ENCODE measurements at places on chromosomes 13 and 19.

- peak; percentile 52 for DNase-seq
These were observed 5.7 kb downstream of the DNM2 start for GRCh38 chr19:10723591-10723990.

DNA sequence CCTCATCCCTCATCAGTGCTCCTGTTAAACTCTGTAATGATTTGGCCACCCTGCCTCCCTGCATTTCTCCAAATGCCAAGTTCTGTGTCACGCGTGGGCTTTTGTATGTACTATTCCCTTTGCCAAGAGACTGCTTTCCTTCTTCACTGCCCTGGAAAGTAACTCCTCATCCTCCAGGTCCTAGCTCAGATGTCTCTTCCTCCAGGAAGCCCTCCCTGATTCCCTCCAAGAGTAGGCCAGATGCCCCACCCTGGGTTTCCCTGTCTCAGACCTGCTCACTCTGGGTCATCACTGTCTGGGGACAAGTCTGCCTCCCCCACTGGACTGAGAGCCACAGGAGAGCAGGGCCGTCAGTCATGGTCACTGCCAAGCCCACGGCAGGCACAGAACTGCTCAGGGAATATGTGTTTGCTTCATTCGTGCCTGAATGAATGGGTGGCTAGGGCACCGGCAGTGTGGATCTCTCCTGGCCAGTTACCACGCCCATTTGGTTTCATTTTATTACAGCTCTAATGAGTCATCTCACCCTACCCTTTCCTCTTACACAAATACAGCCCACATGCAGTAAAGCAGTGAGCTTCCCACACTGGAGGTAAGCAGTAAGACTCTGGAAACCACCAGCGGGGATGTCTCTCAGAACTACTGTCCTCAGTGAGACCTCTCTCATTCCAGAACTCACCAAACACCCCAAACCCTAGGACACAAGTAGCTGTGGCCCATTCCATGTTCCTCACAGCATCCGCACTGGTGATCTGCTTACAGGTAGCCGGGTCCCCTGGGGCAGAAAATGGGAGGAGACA, 12.1 kb upstream of the GPR4 start:
- peak; percentile 83 for DNase-seq

- DNase-seq, result peak; percentile 68
These were observed 466.7 kb downstream of the TSHZ3 start for GRCh38 chr19:30882411-30883005.

DNA sequence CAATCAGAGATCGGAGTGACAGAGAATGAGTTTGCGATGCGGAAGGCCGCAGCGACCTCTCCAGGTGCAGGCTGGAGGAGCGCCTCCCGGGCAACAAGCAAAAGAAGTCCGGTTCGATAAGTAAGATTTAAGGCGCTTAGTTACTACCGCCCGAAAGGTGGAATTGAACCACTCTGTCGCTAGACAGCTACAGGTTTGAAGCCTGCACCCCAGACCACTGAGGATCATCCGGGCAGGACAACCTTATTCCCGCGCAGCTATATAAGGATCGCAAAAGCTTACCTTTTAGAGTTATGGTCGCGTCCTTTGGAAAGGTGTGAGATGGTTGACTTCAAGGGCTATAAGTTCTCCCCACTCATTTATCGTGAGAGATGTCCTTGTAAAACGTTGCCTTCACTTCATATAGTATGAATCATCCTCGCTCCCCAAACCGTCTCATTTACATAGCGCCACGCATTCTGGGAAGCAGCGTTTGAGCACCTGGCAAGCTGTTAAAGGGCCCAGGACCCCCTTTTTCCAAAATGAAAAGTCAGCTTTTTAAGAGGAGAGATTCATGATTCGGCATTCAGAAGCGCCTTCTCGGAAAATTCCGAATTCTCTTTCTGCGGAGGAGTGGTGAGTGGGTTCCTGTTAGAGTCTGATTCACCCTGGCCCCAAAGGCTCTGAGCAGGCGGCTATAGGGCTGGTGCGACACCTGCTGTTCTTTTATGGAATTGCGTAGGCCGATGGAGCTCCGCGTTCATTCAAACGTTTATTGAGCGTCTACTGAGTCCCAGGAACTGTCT, 10.8 kb downstream of the FOSB start:
- DNase-seq, result peak; percentile 97

DNA sequence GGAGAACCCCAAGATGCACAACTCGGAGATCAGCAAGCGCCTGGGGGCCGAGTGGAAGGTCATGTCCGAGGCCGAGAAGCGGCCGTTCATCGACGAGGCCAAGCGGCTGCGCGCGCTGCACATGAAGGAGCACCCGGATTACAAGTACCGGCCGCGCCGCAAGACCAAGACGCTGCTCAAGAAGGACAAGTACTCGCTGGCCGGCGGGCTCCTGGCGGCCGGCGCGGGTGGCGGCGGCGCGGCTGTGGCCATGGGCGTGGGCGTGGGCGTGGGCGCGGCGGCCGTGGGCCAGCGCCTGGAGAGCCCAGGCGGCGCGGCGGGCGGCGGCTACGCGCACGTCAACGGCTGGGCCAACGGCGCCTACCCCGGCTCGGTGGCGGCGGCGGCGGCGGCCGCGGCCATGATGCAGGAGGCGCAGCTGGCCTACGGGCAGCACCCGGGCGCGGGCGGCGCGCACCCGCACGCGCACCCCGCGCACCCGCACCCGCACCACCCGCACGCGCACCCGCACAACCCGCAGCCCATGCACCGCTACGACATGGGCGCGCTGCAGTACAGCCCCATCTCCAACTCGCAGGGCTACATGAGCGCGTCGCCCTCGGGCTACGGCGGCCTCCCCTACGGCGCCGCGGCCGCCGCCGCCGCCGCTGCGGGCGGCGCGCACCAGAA, 1.1 kb downstream of the SOX1 start:
- no peak for DNase-seq

DNA sequence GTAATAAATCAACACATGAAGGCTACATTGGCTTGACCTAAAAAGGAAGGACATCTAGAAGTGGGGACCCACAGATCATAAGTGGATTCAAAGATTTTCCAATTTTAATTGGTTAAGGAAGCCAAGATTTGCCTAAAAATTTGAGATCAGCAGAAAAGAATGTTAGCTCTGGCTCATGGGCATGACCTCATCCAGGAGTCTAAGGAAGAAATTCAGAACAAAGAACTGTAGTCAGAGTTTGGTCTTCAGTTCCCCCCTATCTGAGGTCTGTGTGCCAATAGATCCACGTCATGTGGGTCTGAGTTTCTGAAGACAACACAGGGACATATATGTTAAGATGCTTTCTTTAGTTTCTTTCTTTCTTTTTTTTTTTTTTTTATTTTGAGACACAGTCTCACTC, 648.8 kb upstream of the SPRY2 start:
- peak; percentile 4 for DNase-seq

GRCh38 chr13:70191034-70191433, 82.8 kb upstream of the KLHL1 start:
- no peak for DNase-seq
